ENCODE measurements at places on chromosomes 5 and 9. TPM values are rescaled to one million over a fixed set of nuclear protein-coding genes. Genes with fewer than 3 reads are reported as not detected.

Gene PLAC8L1
- 0.49 TPM for total RNA-seq

Gene SPATA31C1
- not detected for total RNA-seq

Gene BARHL1
- not detected for total RNA-seq

Gene SLC6A3
- 0.17 TPM for total RNA-seq

Gene LECT2
- total RNA-seq: not detected

Gene SLC36A3
- total RNA-seq: not detected

Gene TICAM2
- 1.4 TPM for total RNA-seq

Gene IL3
- not detected for total RNA-seq

Gene PLCXD3
- total RNA-seq: 0.48 TPM

Gene SPARC
- 17.7 TPM for total RNA-seq

Gene F2RL2
- 6.1 TPM for total RNA-seq

Gene PHF24
- total RNA-seq: 0.07 TPM

Gene LRRC19
- not detected for total RNA-seq

Gene SLC31A2
- total RNA-seq: 6.7 TPM

Gene ZNF367
- total RNA-seq: 7.1 TPM

Gene TIMD4
- total RNA-seq: 0.72 TPM

Gene SLC4A9
- total RNA-seq: not detected

Gene PCDHGA2
- total RNA-seq: 0.66 TPM

Measured in A549 treated with DMSO at 1 μM for 4 hours (cell line).